ENCODE measurements at places on chromosomes 6 and 20. TPM values are rescaled to one million over a fixed set of nuclear protein-coding genes. Genes with fewer than 3 reads are reported as not detected.

Gene RAB44
- not detected for polyA plus RNA-seq

Gene HLA-DOB
- polyA plus RNA-seq = not detected

Gene ENPP1
- 14.5 TPM for polyA plus RNA-seq

Gene FERMT1
- polyA plus RNA-seq = 17.9 TPM

Gene ENPP4
- polyA plus RNA-seq = 2.2 TPM

- peak; percentile 15 for DNase-seq
These were observed 77.1 kb downstream of the GPR63 start for GRCh38 chr6:96760153-96760687.

DNA sequence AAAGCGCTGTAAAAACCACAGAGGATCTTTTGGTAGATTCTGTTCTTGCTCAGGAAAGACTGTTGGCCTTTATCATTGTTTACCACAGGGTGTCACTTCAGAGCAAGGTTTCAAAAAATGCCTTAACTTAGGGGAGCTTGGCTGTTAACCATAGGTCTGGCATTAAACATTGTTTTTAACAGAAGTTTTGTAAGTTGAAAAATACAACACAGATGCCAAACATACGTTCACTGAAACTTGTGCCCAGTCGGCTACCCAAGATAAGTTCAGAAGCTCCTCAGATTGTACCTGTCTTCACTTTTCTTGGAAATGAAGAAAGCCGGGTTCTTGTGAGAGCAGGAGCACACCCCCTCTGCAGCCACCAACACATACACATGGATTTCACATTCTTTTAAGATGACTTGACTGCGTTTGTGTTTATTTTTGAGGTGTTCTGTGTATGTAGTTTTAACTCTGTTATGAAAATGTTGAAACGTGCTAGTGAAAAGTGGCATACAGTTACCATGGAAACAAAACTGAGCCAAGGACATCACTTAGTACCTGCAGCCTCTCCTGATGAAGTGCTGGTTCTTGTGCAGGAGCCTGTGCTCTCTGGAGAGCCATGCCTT lies 64.9 kb downstream of the SYCP2L start:
- DNase-seq = peak; percentile 69

- no peak for DNase-seq
These were observed 7.4 kb downstream of the SLC22A1 start for GRCh38 chr6:160128879-160129516.

GRCh38 chr6:44386364-44386928 lies 1.1 kb upstream of the CDC5L start:
- DNase-seq = no peak
